Naive thymus-derived CD4-positive, alpha-beta T cell (primary cell): ENCODE measurements at places on chromosomes 4 and X. TPM values are rescaled to one million over a fixed set of nuclear protein-coding genes. Genes with fewer than 3 reads are reported as not detected.

GRCh38 chrX:40733706-40734105 lies 1.6 kb downstream of the MED14 start:
- no peak overlapping the region for H3K4me3 ChIP-seq
- no peak for DNase-seq
- H3K4me1 ChIP-seq, result peaks cover 11% of the 10 kb centered on the region
- H3K27me3 ChIP-seq, result no peaks in the 10 kb centered on the region
- H3K27ac ChIP-seq, result peak overlapping the region; percentile 93

- no peaks in the 10 kb centered on the region for H3K27me3 ChIP-seq
- H3K4me1 ChIP-seq, result no peaks in the 10 kb centered on the region
- H3K4me3 ChIP-seq, result no peak overlapping the region
- DNase-seq, result no peak
- no peak overlapping the region for H3K27ac ChIP-seq
- no peaks in the 10 kb centered on the region for H3K36me3 ChIP-seq
Measured at GRCh38 chrX:30248854-30249253, 1.9 kb downstream of the MAGEB1 start.

DNA sequence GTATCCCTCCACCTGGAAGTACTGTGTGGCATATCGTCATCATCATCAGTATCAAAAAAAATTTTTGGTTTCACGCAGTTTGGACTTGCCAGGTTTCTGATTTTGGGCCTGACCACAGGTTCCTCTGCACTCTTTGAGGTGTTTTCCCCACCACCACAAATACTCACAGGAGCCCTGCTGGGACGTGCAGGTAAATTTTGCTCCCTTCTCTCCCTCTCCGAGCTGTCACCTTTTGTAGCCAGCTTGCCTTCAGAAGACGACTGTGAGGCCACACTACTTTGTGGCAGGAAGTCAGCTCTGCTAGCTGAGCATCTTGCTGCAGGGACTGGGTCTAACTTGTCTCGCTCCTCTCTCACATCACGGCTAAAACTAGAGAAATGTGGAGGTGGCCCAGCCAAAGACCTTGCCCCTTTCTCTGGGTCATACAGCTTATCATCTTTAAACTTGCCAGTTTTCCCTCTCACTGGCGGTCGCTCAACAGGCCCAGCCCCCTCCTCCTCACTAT lies 2.8 kb downstream of the PJA1 start:
- H3K27me3 ChIP-seq, result no peaks in the 10 kb centered on the region
- H3K4me3 ChIP-seq, result no peak overlapping the region
- no peaks in the 10 kb centered on the region for H3K36me3 ChIP-seq
- peaks cover 13% of the 10 kb centered on the region for H3K4me1 ChIP-seq
- no peak for DNase-seq

DNA sequence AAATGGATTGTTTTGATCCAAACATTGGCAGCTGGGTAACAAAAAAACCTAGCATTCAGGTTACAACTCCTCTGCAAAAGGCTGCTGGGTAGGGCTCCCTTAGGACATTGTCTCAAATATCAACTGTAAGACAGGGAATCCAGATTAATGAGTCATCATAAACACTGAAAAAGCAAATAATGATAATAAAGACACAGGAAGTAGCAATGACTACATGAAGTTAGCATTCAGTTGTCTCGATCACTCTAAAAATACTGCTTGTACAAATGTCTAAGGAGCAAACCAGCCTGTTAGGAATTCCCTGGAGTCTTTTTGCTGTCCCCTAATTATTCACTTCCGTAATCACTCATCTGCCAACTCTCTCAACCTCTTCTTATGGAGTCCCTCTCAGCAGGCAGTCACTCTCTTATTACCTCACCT lies 259.2 kb downstream of the GPC3 start:
- DNase-seq, result no peak
- no peak overlapping the region for H3K27ac ChIP-seq
- no peak overlapping the region for H3K4me3 ChIP-seq
- no peaks in the 10 kb centered on the region for H3K36me3 ChIP-seq
- no peaks in the 10 kb centered on the region for H3K27me3 ChIP-seq

FNIP2 gene
- 9.8 TPM for total RNA-seq

INTU gene
- total RNA-seq, result 0.22 TPM
